ENCODE measurements at places on chromosomes 7 and 10.

GRCh38 chr7:143337216-143337615, 21.3 kb downstream of the CLCN1 start:
- DNase-seq, result no peak

- DNase-seq, result no peak
Observed at GRCh38 chr10:71251319-71251718, 38.9 kb downstream of the UNC5B start.

DNA sequence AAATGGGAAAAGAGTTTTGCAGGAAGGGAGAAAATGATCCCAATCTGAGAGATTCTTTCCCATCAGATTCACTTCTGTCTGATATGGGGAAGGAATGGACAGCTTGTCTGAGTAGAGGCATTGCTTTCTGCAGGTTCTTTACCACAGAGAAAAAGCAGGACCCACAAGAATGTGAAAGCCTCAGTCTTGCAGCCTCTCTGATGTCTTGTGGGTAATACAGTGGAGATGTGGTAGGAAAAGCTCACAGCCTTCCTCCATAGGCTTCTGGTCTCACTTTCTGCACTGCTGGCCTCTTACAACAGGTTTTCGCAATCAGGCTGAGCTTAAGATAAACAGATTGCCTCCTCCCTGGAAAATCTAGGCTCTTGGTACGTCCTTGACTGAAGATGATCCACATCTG, 551 bp downstream of the IFIT1 start:
- DNase-seq, result no peak

DNA sequence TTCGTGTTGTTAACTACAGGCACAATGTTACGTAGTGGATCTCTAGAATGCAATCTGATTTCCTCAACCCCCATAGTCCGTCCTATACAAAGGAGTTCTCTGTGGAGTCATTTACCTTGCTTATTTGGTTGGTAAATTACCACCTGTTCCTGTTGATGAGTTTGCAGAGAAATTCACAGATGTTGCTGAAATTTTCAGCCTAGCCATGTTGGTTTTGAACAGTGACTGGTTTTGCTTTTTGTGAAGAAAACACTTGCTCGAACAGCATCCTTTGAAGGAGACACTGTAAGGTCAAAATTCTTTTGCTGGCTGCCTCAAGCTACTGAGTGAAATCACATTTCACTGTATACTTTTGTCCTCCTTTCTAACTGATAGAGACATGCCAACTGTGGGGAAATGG, 15.4 kb upstream of the PRKCQ start:
- DNase-seq, result no peak

DNA sequence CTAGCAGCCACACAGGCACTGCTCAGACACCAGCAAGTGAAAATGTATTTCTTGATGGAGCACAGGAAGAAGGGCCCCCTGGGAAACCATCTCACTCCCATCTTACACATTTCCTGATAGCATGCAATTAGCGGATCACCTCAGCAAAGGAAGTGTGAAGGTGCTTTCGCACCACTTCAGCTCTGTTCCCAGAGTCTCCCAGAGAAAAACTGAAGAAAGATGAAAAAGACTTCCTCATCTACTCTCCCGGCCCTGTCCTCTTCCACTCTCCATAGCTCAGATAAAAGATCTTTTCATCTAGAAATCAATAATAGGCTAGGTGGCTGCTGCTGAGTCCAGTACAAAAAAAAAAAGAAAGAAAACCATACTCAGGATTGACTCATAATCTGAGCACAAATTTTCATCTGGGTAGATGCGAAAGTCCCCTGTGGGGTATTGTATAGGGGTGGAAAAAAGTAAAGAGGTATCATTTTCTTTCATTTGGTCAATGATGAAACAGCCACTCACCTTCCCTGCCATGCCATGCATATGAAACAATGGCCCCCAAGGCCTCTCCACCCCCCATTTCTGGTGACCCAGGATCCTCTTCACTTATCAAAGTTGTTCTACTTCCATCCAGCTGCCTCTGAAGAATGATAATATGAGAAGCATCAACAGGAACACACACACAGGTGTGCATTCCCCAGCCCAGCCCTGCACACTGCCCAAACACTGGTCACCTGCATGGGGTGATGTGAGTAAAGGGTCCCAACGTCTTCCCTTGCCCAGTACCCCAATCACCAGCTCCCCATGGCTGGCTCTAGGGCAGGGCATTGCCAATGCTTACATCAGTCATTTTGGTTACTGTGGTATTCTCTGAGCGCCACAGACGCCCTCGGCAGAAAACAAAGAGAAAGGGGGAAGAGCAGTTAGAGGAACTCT, 48.8 kb upstream of the DGKI start:
- no peak for DNase-seq

- no peak for DNase-seq
Observed at GRCh38 chr7:28203508-28204240, 23.1 kb upstream of the JAZF1 start.

DNA sequence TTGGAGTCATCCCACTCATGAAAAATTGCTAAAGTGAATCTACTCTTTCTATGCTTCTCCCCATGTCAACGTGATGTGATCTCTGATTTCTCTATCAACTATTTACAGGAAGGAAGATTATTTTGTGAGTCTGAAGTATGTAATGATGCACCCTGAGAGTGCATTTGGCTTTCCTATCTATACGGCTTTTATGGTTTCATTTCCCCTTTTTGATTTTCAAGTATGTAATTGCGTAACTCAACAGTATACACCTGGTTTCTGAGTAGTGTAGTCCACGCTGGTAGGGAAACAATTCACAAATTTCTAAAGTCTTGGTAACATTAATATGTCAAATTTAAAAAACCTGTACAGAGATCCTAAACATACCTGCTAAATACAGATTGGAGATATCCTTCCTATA, 194.7 kb upstream of the SEMA3A start:
- no peak for DNase-seq

DNA sequence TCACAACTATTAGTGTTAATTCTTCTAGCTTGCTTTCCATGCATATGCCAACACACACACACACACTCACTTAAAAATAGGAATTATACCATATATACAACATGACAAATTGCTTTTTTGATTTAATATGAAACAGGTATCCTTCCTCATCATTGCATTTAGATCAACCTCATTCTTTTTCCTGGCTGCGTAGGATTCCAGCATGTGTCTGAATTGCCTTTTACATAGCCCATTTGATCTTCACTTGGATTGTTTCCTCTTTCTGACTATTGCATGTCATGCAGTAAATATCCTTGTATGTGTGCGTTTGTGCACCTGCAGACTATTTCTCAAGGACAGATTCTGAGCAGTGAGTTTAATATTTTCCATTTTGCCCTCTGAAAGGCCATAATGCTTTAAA, 28.2 kb downstream of the TACR2 start:
- DNase-seq, result no peak

DNA sequence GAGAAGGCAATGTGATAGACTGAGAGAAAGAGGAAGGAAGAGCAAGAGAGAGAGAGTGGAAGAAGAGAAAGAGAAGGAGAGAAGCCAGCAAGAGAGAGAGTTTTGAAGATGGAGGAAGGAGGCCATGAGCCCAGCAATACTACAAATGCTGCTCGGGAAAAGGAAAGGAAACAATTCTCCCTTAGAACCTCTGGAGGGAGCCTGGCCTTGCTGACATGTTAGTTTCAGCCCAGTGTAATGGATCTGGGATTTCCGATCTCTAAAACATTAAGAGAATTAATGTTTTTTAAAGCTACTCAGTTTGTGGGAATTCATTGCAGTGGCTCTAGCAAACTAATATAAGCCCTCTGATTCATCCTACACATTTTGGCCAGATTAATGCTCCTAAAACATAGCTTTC, 206.8 kb upstream of the MTPN start:
- no peak for DNase-seq

GRCh38 chr7:92768501-92769393, 67.6 kb downstream of the CDK6 start:
- no peak for DNase-seq

- no peak for DNase-seq
Observed at GRCh38 chr7:134678115-134678514, 31.5 kb downstream of the BPGM start.

GRCh38 chr10:51770709-51771108, 71.3 kb upstream of the CSTF2T start:
- no peak for DNase-seq

DNA sequence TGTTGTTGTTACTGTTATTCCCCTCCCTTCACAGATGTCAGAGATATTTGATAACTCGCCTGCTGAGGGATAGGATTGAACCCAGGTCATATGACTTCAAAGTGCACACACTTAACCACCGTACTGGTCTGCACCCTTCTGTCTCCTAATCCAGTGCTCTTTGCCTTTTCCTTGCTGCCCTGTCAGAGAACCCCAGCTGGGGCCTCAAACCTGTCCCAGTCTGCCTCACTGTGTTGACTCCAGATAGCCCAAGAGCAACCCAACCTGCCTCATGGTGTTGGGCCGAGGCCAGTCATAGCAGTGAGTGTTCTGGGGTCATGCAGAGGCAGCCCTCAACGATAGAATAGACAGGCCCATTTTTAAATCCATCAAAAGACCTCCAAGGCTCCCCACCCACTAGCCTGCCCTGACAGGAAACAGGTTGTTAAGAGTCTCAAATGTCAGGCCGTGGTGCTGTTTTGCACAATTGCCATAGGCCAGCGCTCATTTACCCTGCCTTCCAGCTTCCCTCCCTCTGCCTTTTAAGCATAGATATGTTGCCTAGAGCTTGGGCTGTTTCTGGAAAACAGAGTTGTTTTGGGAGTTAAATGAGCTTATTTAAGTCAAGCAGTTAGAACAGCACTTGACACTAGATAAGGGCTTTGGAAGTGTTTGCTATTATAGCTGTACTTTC, 37.0 kb upstream of the PDCD4 start:
- DNase-seq, result no peak

- peak; percentile 21 for DNase-seq
Observed at GRCh38 chr10:89419548-89419947, 5.2 kb downstream of the IFIT5 start.

DNA sequence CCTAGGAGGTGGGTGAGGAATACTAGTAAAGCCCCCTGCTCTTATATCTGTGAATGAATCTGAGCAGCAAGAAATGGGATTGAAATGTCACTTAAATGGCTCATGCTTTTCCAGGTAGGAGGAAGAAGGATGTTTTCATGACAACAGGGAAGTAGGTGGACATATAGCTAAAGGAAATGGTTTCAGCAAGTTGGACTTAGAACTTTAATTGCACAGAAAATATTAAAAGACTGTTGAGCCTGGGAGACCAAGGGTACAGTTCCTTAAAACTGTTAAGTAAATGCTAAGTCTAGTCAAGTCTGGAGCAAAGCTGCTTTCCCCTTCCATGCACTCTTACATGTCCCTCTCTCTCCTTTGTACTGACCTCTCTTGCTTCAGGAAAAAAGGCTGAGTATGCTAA, 301.3 kb downstream of the HGF start:
- DNase-seq, result no peak

GRCh38 chr10:71390461-71390835, 6.3 kb upstream of the CDH23 start:
- DNase-seq, result no peak

- no peak for DNase-seq
Observed at GRCh38 chr10:50651808-50652207, 28.1 kb upstream of the SGMS1 start.

GRCh38 chr7:114631249-114631822, 216.7 kb downstream of the FOXP2 start:
- DNase-seq, result no peak

GRCh38 chr10:45076891-45077290, 76.2 kb downstream of the ZNF22 start:
- no peak for DNase-seq

DNA sequence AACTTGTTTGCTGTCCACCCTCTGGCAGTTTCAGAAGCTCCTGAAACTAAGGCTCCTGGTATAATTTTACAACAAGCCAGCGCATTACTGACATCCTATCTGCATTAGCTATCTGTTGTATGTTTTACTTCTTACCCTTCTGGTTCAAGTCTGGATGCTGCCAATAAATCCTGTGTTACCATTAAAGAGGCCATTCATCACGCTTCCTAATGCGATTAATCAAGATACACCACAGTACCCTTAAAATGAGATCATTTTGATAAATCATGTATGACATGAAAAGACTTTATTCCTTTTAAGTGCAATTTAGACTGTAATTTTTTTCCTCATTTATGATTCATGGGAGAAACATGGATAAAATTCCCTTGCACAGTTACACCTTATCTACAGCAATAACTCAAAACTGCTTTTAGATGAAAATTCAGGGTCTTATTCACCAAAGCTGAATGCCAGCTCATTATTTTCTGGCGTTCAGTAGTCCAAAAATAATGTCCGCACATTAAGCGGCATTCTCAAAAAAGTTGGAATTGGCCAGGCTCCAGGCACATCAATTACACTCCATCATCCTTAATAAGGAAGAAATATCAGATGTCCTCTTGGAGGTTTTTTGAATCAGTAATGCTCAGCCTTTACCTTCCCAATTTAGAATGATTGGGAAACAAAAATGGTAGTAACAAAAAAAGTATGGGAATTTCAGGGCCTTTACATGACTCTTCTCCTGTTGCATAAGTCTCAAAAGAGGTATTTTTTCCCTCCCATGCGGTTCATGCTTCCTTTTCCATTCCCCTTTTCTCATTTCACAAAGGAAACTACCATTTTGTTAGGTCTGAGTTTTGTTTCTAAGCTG, 878.5 kb downstream of the LRMDA start:
- DNase-seq, result no peak

- DNase-seq, result no peak
Observed at GRCh38 chr10:133038036-133038823, 49.5 kb upstream of the ADGRA1 start.

DNA sequence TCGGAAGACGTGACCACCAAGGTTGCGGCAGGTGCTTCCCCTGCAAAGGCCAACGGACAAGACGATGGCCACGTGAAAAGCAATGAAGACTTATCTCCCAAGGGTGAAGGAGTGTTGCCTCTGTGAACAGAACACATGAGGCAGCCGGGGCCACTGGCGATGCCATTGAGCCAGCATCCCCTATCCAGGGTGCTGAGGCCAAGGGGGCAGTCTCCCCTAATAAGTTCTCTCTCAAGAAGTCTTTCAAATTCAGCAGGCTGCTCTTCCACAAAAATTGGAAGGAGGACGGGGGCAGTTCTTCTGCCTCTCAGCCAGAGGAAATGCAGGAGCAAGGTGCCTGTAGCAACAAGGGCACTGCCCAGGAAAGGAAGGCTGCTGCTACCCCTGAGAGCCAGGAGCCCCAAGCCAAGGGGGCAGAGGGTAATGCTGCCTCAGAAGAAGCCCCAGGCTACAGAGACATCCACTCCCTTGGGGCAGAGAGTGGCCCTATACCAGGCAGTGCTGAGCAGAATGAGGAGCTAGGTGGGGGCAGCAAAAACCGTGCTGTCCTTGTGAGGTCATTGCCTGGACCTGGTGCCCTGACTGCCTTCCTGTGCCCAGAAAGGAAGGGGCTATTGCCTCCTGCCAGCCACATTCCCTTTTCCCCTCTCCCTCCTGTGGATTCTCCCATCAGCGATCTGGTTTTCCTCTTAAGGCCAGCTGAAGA, 17.3 kb downstream of the NT5C2 start:
- DNase-seq, result no peak

- DNase-seq, result no peak
Observed at GRCh38 chr10:49174261-49174925, 13.8 kb downstream of the TMEM273 start.

- no peak for DNase-seq
Observed at GRCh38 chr10:101052285-101052684, 9.5 kb upstream of the KAZALD1 start.
